ENCODE measurements at places on chromosomes 13 and 19.

- no peak for DNase-seq
These were observed 12.3 kb downstream of the FGF9 start for GRCh38 chr13:21683034-21683733.

DNA sequence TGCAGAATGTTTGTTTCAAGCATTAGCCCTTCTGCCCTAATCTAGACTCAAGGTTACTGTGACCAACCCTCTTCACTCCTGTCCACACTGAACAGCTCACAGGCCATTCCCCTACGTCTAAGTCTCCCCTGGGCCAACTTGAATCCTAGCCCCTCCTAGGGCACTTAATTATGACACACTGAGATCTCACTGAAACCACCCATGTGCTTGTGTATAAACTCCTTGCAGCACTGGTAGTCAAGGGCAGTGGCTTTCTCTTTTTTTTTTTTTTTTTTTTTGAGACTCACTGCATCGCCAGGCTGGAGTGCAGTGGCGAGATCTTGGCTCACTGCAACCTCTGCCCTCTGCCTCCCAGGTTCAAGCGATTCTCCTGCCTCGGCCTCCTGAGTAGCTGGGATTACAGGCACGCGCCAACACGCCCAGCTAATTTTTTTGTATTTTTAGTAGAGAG is 1.9 kb upstream of the AKT2 start:
- no peak for DNase-seq

DNA sequence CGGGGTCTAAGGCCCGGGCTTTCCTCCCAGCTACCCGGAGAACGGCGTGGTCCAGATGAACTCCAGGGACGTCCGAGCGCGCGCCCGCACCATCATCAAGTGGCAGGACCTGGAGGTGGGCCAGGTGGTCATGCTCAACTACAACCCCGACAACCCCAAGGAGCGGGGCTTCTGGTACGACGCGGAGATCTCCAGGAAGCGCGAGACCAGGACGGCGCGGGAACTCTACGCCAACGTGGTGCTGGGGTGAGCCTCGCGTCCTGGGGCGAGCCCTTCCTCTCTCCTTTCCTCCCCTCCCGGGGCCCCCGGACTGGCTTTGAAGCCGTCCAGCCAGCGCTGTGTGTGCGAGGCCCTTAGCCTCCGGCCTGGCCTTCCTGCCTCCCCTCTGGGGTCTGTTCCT is 23.4 kb downstream of the UHRF1 start:
- no peak for DNase-seq

DNA sequence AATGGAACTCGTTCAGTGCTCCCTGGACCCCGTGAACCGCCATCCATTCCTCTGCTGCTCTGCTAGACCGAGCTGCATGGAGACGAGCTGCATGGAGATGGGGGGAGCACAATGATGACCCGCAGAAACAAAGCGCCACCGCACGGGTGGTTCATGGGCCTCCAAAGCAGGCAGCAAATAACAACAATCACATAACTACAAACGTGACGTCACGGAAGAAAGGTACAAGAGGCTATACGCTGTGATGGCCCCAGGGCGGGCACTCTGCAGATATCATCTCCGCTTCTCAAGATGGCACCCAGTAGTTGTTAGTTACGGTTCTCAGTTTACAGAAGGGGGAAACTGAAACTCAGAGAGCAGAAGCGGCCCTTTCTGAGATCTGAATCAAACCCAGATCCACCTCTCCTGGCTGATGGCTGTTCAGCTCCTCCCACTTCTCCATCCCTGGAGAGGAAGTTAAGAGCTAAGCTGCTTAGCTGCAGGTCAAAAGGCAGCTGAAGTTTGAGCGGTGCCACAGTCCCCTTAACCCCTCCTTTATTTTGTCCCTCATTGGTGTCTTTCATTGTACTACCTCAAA is 1.7 kb downstream of the ATP13A1 start:
- no peak for DNase-seq

DNA sequence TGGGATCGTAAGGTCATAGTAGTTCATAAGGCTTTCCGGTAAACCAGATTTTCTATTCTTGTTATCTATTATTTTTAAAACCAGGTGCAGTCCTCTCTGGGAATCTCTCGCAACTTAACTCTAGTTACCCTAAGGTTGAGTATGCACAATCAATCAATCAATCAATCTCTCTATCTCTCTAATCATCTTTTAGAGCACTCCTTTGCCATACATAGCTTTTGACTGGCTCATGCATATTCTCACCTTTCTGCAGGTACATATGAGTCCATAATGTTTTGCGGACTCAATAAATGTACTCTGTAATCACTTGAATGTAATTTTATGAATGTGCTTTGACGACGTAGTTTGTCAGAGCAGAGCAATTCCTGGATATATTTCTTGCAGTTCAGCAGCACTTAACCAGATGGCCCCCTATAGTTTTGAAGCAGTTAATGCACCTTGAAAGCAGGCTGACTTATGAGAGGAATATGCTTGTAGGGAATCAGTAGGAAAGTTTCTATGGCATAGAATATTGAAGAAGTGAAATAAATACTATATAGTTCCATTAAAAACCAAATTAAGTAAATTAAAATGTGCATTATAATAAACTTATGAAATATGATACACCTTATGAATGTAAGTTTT is 524.7 kb downstream of the GPC5 start:
- peak; percentile 10 for DNase-seq

GRCh38 chr13:111411151-111411858 is 90.9 kb downstream of the TEX29 start:
- no peak for DNase-seq

- DNase-seq, result peak; percentile 84
These were observed 4.1 kb downstream of the SWSAP1 start for GRCh38 chr19:11378319-11379189.

DNA sequence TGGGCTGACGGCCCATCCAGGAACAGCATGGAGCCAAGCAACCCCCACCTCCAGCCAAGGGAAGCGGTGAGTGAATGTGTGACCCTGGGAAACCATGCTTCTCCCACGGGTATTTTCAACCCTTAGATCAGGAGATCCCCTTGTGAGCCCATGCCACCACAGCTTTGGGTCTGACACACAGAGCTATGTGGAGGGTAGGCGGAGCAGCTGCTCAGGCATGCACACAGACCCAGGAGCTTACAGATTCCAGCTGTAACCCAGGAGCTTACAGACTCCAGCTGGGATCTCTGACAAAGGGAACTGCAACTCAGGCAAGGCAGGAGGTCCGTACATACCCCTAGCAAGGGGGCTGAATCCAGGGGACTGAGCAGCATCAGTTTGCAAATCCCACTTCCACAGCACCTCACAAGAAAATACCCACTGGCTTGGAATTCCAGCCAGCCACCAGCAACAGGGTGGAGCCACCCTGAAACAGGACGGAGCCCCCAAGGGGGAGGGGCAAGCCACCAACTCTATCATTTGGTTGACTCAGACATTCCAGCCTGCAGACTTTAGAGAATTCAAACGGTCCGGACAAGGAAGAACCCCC is 40.8 kb upstream of the RFXAP start:
- DNase-seq, result no peak

- no peak for DNase-seq
These were observed 1292.4 kb upstream of the MIR17HG start for GRCh38 chr13:90055121-90055520.

Data from BE2C (cell line).